Aorta (tissue), 5 donors: ENCODE measurements at places on chromosomes 4 and X.

DNA sequence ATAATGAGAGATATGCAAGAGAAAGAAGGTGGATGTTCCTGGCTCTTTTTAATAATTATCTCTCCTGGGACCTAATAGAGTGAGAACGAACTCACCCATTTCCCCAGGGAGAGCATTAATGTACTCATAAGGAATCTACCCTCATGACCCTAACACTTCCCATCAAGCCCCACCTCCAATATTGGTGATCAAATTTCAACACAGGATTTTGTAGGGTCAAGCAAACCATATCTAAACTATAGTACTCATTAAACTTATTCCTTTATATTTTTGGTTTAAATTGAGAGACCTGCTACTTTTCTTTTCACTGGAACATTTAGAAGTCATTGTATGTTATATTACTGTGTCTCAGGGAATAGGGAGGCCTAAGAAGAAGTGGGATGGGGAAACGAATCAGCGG lies 2.6 kb downstream of the UGT2A3 start:
- no peak for DNase-seq

- no peak for DNase-seq
Measured at GRCh38 chr4:56028165-56028564, 79.4 kb downstream of the CEP135 start.

DNA sequence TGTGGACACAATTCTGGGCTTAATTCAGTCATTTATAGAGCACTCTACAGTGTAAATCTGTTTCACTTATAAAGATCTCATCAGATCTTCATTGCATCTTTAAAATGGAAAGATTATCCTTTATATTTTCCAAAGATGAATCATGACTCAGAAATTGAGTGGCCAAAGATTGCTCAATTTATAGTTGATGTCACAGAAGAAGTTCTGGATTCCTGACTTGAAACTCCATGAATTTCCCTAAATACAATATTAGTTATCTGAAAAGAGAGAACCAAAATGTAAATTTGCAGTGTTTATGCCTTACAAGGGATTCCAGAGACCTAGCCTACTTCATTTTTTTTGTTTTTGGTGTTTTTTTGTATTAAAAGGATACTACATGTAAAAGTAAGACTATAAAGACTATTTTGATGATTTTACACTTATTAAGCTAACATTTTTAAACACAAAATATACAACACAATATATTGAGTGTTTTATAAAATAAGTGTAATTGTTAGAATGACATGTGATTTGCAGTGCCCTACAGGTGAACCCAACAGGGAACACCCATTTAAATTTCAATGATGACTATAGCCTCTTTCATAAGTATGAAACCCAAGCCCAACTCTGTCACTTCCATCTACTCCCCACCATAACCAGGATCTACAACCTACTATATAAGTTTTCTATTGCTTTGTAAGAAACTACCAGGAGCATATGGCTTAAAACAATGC lies 183.5 kb downstream of the PCDH7 start:
- no peak for DNase-seq

DNA sequence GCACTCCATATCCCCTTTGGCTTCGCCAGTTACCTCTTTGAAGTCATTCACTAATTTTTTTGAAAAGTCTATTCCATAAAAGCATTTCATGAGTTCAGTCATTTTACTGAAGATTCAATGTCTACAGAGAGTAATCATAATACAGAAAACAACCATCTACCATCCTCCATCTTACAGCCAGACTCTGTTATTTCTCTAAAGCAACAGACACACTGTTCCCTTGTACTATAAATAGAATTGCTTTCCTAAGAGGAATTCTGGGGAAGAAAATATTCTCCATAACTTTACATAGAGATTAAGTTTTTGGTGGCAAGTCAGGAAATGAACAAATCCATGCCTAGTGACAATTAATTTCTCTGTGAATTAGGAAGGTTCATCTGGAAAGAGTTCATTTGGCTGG lies 37.0 kb downstream of the XK start:
- DNase-seq, result no peak

- DNase-seq, result no peak
Measured at GRCh38 chr4:39893693-39894072, 84.0 kb downstream of the PDS5A start.

DNA sequence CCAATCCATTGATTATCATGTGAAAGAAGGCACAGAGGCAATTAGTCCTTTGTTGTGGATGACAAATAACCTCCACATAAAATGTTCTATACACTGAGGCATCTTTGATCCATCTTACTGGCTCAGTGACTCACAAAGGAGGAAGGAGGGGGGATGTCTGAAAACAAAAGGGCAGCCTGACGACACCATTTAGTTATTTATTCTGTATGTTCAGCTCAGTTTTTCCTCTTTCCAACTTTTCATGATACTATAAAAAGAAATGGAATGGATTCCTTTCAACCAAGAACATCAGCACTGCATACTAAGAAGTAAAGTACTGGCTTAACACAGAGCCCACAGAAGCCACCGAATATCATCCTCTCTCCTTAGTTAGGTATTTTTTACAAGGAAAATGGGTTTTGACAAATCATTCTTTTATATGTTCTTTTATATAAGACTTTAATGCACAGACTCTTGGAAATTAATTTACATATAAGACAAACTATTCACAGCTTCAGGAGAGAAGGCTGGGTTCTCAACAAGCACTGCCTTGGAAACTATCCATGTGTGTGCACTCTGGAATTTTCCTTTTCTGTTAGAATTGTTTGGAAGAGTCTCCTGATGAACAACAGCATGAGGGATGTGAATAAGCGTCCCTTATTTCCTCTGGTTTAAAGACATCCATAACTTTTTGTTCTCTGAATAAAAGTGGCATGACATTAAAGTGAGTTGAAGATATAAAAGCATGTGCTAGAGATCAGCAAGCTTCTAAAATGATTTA lies 135.6 kb downstream of the TSPAN5 start:
- DNase-seq, result no peak

- DNase-seq, result no peak
Measured at GRCh38 chr4:173446416-173446815, 47.5 kb upstream of the SCRG1 start.

DNA sequence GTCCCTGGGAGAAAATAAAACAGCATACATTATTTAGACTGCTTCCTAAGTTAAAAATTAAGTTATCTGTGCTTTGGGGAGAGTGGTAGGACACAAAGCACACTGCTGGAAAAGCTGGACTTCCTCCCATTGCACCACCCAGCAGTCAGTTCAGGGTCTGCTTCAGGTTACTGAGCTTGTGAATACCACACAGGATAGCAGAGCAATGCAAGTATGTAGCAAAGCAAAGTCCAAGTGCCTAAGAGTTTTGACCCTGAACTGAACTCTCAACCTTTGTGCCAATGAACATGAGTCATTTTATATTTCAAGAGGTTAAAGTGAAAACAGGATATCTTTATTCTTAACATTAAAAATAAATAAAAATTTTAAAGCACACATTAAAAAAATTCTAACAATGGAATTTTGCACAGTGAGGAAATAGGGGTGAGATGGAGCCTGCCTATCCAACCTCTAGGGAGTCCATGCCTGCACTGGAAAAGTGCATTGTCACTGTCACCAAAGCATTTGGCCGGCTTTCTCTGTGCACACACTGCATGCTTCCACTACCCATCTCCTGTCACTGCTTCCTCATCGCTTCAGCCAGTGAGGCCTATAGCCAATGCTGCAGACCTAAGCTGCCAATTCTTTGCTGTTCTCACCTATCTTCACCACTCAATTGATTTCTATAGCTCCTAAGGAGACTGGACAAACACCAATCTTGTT lies 50.9 kb downstream of the ABCG2 start:
- DNase-seq, result no peak

DNA sequence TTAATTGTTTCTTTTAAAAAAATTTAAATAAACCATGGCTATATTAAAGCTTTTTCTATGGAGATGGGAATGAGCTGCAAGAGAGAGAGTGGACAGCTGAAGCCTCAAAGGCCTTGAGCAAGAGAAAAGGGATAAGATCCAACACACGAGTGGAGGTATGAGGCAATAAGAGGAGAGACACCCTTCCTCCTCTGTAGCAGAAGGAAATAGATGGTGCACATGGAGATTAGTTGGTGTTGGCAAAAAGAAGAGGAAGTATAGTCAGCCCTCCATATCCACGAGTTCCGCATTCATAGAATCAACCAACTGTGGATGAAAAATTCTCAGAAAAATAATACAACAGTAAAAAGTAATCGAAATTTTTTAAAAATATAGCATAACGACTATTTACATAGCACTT lies 3.2 kb downstream of the CXorf38 start:
- DNase-seq, result no peak

DNA sequence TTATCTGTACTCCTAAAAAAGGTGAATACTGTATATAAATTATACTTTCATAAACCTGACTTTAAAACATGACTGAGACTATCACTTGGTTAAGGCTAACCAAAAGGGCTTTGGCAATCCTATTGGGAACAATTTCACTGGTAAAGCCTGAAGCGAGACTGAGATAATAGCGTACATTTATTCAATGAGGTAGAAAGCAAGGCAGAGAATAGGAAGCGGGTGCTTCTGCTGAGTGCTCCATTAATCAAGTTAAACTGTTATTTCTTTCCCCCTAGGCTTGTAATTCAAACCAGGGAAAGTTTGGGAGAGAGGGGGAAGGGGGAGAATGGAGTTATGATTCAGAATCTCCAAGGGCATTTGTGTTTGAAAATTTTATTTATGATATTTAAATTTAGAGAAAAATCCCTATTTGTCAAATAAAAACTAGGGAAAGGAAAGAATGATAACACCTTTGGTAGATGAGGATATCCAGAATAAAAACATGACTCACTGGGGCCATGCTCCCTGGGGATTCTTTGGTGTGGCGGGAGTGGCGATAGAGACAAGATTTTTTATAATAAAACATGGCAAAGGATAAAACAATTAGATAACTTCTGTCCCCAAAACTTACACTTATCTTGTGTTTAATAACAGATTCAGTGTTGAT lies 34.6 kb upstream of the SORBS2 start:
- DNase-seq, result no peak

GRCh38 chr4:62023633-62024032 lies 823.5 kb downstream of the ADGRL3 start:
- DNase-seq, result no peak

DNA sequence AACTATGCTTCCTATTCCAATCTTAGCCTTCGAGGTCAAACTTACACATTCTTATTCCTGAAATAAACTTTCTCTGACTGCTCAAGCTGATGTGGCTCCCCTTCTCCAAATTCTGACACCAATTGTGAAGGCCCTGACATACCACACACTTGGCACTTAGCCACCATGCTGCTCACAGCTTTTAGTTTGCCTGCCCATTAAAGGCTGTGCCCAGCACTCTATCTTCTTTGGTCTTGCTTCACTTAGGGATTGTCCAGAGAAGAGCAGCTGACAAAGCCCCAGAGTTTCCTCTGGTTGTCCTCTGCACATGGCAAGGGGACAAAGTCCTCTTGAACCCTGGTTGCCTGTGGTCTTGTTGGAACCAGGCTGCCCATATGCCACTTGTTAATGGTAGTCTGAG lies 126.1 kb downstream of the ARHGEF9 start:
- DNase-seq, result no peak

DNA sequence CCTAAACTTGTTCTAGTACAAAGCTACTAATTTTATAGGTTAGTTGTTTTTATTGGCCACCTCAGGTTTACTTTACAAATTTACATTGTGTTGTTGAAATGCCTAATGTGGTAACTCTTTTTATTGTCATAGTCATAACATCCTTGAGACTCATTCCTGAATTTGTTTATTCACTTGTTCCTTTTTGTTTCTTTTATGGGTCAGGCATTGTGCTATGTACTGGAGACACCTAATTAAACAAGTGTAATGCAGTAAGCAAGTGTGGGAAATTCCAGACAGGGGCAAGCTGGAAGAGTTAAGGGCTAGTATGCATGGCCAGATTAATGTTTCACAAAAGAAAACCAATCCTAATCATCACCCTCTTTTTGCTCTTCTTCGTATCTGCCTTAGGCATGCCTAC lies 30.5 kb upstream of the TTC29 start:
- no peak for DNase-seq

DNA sequence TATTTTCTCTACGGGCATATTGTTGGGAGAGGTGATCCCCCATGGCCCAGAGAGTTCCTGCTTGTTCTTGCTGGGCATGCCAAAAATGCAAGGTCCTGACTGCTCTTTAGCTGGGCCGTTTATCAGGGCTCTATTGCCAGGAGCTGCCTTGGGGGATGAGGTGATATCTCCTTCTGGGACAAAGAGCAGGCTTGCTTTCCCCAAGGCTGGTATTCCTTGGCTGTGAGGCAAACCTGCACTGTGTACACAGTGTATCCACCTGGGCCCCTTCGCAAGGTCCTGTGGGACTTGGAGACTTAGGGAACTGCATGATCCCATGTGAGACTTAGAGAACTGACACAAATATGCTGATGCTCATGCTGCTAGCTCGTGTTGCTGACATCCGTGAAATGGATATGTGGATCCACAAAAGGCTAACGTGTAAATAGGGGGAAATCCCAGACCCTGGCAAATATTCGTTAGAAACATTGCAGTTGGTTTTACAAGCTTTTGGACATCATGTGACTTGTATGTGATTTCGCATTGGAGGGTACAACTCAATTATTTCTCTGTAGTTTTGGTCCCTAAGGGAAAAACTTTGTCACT lies 24.4 kb upstream of the ZFX start:
- DNase-seq, result no peak

DNA sequence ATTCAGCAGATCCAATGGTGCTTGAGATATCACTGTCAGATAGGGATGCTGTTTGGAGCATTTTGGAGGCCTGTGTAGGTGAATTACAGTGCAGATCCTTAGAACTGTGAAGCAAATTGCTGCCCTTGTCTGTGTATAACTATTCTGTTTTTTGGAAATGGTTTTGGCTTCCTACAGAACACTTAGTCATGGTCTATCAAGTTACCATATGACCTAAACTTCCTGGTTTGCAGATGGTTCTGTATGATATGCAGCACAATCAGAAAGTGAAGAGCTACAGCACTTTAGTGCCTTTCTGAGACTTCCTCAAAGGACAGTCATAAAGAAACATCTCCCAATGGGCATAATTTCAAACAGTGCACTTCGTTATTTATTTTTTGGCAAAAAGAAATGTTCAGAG lies 688.6 kb downstream of the SH3BGRL start:
- no peak for DNase-seq

GRCh38 chr4:118254368-118254767 lies 98.4 kb downstream of the PRSS12 start:
- no peak for DNase-seq

DNA sequence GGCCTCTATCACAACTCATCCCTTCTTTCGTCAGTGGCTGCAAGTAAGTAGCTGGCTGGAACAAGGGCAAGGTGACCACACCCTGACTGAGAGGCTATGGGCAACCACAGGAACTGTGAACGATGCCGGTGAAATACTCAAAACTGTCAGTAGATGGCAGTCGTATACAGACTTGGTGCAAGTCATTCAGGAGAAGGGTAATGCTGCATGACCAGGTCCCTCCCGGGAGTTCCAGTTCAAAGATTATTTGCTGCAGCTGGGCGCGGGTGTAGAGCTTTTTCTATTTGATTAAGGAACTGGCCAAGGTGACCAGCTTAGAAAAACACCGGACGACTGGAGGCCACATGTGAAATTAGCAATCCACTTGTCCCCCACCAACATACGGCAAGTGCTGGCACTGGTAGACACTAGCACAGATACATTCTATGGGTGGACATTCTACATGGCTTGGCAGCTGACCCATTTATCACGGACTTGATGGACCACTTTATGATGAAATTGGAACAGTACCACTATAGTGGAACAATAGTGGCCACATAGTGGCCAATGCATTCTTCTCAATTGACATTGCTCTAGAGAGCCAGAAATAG lies 726.6 kb downstream of the TRAM1L1 start:
- DNase-seq, result peak; percentile 26
